NCI-H1105 (cell line): ENCODE measurements at places on chromosomes 1 and 21.

- no peak for DNase-seq
Observed at GRCh38 chr1:173042806-173043205, 7.9 kb downstream of the TNFSF18 start.

DNA sequence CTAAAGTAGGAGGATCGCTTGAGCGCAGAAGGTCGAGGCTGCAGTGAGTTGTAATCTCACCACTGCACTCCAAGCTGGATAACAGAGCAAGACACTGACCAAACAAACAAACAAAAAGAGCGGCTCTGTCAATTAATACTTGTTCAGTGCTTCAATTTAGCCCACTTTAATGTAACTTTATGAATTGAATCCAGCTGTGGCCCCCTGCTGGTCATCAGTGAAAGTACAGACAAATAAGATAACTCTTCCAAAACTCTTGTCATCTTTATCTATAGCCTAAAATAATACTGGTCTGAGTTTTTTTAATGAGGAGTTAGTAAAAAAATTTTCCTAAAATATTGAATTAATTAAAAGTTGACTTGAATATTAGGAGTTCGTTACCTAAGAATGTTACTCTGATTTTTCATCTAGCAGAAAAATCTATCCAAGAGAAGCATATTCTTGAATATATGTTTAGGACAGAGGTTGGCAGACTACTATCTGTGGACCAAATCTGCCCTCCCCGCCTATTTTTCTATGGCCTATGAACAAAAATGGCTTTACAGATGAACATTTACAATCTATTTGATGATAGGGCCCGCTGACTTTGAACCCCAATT lies 26.1 kb downstream of the ATP5PF start:
- DNase-seq = peak; percentile 14

- DNase-seq = no peak
Observed at GRCh38 chr21:45584786-45585185, 42.5 kb upstream of the SLC19A1 start.

DNA sequence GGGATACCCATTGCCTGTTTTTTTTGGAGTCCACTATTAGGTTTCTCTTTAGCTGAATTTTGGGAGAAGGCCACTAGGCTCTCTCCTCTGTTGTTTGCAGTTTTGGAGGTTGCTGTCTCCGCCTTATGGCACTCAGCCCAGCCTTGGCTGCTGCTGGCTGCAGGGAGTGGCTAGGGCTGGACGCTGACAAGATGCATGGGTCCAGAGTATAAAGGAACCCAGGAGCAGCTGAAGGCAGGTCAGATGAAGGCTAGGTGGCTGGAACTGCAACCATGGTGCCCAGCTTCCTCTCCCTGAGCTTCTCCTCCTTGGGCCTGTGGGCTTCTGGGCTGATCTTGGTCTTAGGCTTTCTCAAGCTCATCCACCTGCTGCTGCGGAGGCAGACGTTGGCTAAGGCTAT lies at the start of gene CYP4B1:
Gene CYP4B1 (plus strand): TSS at position 237 of the 400 bp plus-strand sequence. CDS start 36 bp downstream, at position 273.
- no peak for DNase-seq

DNA sequence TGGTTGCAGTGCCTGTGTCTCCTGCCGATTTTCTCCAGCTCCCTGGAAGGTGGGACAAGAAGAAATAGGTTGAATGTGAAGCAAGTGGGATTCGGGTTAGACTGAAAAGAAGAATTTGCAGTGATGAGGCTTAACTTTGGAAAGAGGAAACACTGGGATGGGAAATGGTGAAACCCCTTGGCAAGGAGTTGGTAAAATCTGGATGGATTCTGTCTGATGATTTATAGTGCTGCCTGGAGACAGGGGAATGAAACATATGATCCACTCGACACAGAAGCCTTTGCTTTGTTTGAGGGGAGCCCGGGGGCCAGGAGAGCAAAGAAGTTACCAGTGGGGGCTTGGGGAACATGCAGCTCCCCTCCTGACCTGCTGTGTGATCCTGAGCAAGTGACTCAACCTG lies 67.2 kb downstream of the UBIAD1 start:
- no peak for DNase-seq

- no peak for DNase-seq
Observed at GRCh38 chr1:192941722-192942411, 117.3 kb downstream of the UCHL5 start.

- DNase-seq = no peak
Observed at GRCh38 chr1:27536767-27537166, 46.8 kb upstream of the WASF2 start.

DNA sequence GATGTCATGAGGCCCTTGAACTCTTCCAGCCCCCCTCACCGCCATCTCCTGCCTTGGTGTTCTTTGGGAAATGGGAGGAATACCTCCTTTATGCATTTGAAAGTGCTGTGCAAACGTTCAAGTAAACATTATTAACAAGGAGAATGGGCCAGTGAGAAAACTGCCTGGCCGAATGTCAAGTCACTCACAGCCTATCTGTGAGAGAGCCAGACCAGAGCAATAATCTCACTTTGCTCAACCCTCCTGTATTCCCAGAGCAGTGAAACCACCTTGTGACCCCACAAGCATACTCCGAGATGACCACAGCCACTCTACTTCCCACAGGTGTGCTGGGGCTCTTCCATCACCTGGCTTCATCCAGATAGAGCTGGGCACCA lies 5.2 kb downstream of the TAL1 start:
- no peak for DNase-seq

GRCh38 chr1:203777596-203777995 lies 12.6 kb downstream of the LAX1 start:
- DNase-seq = no peak

DNA sequence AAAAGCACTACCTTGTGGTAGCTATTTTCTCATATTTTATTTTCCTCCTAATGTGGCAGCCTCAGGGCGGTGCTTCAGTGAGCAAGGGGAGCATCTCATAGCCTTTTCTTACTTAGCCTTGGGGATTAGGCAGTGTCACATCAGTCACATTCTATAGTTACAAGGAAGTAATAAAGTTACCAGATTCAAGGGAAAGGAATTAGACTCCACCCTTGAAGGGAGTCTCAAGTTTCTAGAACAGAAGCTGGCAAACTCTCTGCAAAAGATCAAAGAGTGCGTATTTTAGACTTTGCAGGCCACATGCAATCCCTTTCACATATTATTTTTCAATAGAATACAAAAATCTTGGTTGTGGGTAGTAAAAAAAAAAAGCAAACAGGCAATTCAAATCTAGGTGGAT lies 350.4 kb downstream of the AMY1C start:
- no peak for DNase-seq

GRCh38 chr1:152739841-152740240 lies 18.0 kb upstream of the KPRP start:
- no peak for DNase-seq

GRCh38 chr1:32898056-32898455 lies 3.1 kb downstream of the TMEM54 start:
- DNase-seq = no peak
